Tongue (tissue), 3 donors: ENCODE measurements at places on chromosomes 1 and 21. TPM values are rescaled to one million over a fixed set of nuclear protein-coding genes. Genes with fewer than 3 reads are reported as not detected.

Gene ZBTB8A
- total RNA-seq, result 13.3 TPM

Gene S100A3
- 0.72 TPM for total RNA-seq

Gene EDN2
- 5.1 TPM for total RNA-seq

Gene SLC5A9
- total RNA-seq, result not detected

Gene SPRR5
- total RNA-seq, result not detected

Gene MFSD2A
- 2.1 TPM for total RNA-seq

Gene FALEC
- total RNA-seq, result not detected

Gene ARHGEF16
- total RNA-seq, result 7.6 TPM
